Muscle of back (tissue), 13 donors: ENCODE measurements at places on chromosomes 1 and 21. TPM values are rescaled to one million over a fixed set of nuclear protein-coding genes. Genes with fewer than 3 reads are reported as not detected.

Gene NPHS2
- polyA plus RNA-seq = not detected

Gene BSND
- polyA plus RNA-seq = 0.06 TPM

Gene LCE1F
- polyA plus RNA-seq = not detected

Gene MTF2
- polyA plus RNA-seq = 25.2 TPM

Gene IL12RB2
- 1.1 TPM for polyA plus RNA-seq
